Dorsolateral prefrontal cortex (tissue), 122 donors: ENCODE measurements at places on chromosomes 7 and 10.

GRCh38 chr7:14858866-14859265 is 43.7 kb downstream of the DGKB start:
- no peak for DNase-seq

DNA sequence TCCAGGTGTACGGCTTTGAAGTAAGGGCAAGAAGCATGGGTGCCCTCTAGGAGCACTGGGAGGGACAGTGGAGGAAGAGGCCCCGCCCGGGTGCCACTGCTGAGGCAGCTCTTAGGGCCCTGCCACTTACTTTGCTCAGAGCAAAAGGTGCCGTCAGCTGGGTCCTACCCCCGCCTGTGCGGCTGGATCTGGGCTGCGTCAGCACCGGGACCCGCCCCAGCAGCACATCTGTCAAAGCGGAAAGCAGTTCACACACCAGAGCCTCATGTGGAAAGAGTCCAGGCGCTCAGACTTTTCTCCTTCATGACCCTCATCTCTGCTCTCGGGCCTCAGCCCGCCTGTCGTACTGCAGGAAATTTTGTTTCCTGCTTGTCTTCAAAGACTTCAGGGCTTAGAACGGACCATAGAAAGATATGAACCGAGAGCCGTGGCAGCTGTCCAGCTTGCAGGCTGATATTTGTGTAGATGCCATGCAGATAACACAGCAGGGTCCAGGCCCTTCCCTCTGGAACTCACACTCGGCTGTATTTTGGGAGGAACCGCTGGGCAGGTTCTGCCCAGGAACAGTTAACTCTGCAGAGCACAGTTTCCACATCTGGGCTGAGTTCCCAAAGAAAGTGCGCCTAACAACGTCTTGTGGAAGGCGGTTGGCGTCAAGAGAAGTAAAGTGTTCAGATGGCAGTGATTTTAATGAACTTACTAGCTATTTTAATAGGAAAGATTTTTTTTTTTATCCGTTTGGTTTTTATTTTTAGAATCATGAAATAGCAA is 44.3 kb upstream of the PRKAR1B start:
- no peak for DNase-seq

DNA sequence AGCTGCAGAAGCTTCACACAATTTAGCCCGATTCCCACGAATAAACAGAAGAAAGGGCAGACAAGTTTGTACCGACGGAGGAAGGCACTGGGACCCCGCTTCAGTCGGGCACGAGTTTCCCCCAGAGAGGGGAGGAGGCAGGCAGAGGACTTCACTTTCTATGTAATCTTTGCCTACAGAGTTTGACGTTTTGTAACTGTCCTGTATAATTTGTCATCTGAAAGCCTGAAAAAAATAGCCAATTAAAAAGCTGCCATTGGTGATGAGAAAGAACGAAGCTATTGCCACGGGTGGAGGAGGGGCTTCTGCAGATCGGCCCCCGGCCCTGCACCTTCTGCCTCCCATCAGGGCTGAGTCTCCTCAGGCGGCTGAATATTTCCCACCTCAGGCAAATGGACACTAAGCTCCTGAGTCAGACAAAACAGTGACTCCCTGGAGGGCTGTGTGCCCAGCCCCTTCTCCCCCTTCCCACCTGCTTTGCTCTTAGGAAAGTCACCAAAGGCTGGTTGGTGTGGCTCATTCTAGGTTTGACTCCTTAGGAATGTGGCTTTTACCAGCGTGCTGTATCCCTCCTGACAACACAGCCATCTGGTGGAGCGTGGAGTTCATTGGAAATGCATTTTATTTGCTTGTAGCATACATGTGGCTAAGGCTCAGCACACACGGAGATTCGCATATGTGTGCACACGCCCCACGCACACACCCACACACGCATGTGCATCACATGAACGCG is 117.4 kb downstream of the VIPR2 start:
- DNase-seq: peak; percentile 16

- DNase-seq: no peak
Observed at GRCh38 chr10:120508393-120508792, 51.4 kb downstream of the PLPP4 start.

DNA sequence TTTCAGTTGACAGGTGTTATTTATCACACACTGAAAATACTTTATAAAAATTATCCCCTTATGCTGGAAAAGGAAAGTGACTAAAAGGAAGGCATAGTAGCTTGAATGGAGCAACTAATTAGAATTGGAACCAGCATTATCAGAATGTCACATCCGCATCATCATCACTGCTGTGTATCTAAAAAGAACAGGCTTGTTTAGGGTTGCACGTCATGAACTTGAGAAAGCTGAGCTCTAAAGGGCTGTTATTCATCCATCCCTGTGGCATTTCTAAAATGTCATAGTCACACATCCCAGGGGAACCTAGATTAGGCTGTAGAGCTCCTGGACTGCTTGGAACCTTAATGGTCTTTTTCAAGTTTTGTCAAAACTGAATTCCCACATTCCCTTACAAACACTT is 54.4 kb downstream of the KLHDC10 start:
- DNase-seq: no peak

- no peak for DNase-seq
Observed at GRCh38 chr7:2821842-2822507, 22.1 kb downstream of the GNA12 start.

GRCh38 chr10:7338469-7338868 is 72.4 kb downstream of the SFMBT2 start:
- no peak for DNase-seq

- peak; percentile 13 for DNase-seq
Observed at GRCh38 chr10:48453451-48454301, 147.2 kb downstream of the MAPK8 start.

- DNase-seq: no peak
Observed at GRCh38 chr10:83965473-83965872, 173.8 kb upstream of the GHITM start.

GRCh38 chr10:48470115-48470892 is 134.6 kb downstream of the ARHGAP22 start:
- DNase-seq: no peak

DNA sequence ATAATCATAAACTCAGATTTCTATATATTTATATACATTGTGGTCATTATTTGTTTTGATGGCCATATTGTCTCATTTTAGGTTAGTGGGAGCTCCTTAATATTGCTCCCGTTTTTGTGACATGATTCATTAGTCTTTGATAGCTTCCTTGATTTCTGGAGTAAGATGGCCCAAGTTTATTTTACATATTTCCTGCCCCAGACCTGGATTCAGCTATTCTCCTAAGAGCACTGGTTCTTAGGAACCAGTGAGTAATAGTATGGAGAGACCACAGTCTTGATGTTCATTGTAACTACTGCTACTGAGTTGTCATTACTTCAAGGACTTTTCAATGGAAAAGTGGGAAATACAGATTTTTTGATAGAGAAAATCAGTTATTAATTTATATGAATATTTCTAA is 6.0 kb downstream of the TFPI2 start:
- DNase-seq: no peak

DNA sequence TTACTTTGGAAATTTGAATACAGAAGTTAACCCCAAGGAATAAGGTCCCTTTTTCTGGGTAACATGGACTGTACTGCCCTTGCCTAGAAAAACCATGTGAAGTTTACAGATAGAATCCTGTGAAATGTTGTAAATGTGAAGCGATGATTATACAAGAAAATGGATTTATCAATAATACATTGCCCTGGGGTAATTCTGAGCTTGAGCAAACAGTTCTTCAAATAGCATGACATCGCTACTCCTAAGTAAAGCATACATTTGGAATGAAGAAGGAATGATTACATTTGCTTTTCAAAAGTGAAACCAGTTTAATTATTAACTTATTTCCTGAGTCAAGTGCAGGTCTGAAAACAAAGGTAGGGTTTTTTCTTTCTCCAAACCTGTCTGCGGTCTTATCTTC is 43.3 kb upstream of the FZD8 start:
- no peak for DNase-seq

GRCh38 chr7:42254217-42254616 is 17.2 kb upstream of the GLI3 start:
- DNase-seq: no peak

GRCh38 chr7:5631152-5631551 is 150.3 kb downstream of the RNF216 start:
- no peak for DNase-seq

DNA sequence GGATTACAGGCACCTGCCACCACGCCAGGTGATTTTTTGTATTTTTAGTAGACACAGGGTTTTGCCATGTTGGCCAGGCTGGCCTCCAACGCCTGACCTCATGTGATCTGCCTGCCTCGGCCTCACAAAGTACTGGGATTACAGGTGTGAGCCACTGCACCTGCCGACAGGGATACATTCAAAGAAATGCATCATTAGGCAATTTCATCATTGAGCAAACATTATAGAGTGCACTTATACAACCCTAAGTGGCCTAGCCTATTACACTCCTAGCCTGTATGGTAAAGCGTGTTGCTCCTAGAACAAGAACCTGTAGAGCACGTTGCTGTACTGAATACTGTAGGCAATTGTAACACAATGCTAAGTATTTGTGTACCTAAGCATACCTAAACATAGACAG is 350.3 kb downstream of the GALNT17 start:
- no peak for DNase-seq

DNA sequence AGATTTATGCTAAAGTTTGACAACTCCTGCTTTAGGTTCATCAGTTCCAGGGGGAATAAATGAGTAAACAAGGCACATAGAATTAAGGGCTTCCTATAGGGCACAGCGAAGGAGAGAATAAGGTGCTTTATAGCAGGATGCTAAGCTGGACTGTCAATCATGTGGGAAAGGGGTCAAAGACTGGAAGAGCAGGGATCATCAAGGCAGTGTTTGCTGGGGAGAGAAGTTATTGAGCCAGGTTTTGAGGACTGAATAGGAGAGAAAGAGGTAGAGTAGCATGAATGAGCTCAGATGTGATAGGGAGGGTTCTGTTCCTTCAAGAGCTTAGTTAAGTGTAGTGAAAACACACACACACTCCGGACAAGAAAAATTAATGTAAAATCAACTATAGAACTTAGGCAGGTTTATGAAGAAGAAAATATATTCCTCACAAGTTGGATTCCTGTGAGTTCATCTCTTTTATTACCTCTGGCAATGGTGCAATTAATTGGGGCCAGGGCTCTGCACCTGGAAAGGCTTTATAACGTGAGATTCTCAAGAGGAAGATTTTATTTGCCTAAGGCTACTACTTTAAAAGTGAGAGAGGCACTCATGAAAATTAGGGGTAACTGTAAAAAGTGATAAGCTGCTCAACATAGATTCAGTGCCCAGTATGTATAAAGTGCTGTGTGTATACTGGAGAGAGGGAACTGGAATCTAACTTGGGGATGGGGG is 222.4 kb downstream of the AUTS2 start:
- DNase-seq: no peak

DNA sequence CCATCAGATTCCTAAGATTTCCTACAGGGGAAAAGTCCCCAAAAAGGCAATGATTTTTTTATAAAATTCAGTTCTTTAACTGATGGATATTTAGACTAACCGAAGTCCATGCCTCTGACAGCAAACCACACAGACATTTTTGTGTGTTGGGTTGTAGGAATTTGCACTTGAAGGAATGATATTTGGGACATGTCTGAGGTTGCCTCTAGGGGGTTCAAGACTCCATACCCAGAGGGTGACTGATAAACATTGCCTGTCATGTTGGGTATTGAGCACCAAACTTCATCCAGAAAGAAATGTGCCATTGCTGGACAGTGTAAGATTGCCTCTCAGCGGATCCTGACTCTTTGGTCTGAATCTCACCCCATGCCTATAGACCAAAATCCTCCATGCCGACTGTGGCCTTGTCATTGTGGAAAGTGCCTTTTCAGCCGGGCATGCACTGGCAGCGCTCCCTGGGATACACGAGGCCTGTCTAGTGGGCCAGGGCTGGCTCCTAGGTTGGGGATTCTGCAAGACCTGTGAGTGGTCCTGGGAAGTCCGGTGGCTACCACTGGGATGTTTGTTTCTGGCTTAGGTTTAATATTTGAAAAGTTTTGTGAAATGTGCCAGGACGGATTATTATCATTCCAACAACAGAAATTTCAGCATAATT is 252.9 kb downstream of the WDR37 start:
- no peak for DNase-seq
